ENCODE measurements at places on chromosomes 7 and 10.

DNA sequence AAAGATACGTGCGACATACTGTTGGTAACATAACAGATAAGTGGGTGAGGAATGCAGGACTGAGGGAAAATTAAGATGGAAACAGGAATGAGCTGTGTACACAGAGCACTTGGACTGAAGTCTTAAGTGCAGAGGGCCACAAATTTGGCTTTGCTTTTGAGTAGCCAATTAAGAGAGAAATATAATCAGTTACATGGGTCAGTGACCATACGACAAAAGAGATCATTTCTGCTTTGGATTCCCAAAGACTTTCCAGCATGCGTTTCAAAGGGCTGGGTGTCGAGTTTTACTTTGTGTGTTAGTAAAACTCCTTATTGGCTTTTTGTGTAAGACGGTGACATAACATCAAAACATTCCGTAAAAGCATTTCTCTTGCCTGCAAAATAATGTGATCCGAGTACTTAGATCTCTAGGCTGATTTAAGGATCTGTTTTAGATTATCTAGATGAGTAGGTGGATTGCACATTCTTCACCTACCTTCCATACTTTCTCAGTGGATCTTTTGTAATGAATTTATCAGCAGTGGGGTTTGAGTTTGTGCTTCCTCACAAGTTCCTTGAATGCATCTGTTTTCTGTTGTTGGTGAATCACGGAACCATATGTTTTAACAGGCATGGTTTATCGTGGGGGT lies 7.5 kb downstream of the RABGEF1 start:
- DNase-seq, result no peak

DNA sequence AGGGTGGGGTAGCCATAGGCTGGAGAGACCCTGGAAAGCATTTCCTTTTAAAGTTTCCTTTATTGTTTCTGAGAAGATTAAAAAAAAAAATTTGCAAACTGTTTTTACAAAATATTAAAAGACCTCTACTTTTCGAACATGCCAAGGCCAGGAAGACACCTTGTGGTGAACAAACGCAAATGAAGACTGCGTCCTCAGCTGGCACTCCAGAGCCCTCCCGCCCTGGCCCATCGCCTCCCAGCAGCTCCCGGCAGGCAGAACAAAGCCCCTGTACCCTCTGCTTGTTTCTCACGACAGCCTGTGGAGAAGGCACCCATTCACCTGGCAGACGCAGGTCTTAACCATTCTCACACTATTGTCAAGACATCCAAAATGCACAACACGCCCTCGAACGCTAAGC lies 56.4 kb downstream of the ESYT2 start:
- peak; percentile 10 for DNase-seq

GRCh38 chr10:13349463-13350274 lies 1.6 kb upstream of the SEPHS1 start:
- DNase-seq, result peak; percentile 78

DNA sequence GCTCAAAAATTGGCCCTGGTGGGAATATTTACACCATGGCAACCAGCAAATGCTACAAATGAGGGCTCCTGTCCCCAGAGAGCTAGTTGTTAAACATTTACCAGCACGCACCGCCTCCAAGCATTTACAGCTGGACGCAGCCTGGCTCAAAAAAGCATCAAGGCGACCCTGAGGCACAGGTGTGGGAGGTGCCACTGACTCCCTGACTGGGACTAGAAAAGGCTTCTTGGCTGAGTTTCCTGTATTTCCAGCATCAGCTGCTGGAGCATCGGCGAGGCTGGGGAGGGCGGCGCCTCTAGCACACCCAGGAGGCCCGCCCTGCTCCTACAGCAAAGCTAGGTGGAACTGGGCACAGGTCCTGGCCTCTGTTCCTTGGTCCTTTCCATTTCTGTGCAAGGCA lies 43.5 kb upstream of the ZRANB1 start:
- no peak for DNase-seq

DNA sequence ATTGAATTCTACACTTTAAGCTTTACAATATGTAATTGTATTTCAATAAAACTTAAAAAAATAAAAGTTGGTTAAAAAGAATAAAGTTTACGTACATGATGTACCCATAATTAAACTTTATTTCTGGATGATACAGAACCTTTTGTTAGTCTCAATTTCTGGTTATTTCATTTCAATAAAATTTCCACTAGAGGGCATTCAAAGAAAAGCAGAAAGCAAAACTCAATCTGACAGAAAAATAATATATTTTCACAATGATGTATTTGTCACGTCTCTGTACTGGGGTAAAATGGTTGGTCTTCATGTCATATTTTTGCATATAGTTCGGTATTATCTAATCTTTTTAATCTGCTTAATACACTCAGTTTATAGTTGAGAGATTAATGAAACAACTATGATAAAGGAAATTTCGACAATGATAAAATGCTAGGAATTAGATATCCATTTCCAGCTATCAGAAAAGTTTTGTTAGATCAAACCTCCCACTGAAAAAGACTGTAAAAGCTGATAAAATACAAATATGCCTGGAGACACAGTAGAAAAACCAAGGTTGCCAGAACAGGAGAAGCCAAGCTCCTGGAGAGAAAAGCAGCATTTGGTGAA lies 27.4 kb downstream of the ASZ1 start:
- peak; percentile 24 for DNase-seq

DNA sequence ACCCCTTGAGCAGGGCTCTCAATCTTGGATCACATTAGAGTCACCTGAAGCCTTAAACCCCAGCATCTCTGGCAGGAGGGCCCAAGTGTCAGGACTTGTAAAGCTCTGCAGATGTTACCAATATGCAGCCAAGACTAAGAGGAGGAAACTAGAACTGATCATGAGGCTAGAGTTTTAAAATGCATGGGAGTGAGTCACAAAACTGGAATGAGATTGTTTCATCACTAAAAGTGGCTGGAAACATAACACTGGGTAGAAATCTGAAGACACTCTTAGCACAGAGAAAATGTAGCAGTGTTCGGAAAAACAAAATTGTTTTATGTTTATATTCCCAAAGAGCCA lies 63.3 kb upstream of the GHITM start:
- no peak for DNase-seq

DNA sequence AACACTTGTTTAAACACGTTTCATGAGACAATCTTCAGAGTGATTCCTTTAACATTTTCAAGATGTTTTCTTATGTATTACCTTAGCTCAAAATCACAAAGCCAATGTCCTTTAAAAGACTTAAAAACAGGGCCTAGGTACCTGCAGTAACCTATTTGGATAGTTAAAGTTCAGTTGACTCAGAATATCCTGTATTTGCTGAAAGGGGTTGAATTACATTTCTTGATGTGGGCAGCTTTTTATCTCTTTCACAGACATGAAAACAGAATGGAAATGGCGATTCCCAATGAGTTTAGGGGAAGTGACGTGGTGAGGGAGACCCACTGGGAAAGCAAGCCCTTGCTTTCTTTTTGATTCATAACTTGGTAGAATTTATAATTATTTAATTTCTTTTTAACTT lies 324.4 kb upstream of the AOAH start:
- no peak for DNase-seq

DNA sequence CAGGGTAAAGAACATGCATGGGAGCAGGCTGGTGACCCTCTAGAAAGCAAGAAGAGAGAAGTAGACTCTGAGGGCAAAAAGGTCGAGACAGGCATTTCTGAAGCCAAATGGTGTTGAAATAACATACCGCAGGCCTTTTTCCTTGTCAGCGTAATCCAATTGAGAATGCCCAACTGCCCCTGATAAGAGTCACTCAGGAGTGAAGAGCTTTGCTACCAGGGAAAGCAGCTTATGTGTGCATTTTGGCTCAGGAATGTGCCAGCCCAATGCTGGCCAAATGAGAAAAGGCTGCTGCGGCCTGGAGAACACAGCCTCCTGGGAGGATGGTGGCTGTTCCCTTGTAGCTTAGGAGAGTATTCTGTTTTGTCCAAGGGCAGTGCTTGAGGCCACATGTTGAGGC lies 61.4 kb upstream of the NFKB2 start:
- DNase-seq, result peak; percentile 18

DNA sequence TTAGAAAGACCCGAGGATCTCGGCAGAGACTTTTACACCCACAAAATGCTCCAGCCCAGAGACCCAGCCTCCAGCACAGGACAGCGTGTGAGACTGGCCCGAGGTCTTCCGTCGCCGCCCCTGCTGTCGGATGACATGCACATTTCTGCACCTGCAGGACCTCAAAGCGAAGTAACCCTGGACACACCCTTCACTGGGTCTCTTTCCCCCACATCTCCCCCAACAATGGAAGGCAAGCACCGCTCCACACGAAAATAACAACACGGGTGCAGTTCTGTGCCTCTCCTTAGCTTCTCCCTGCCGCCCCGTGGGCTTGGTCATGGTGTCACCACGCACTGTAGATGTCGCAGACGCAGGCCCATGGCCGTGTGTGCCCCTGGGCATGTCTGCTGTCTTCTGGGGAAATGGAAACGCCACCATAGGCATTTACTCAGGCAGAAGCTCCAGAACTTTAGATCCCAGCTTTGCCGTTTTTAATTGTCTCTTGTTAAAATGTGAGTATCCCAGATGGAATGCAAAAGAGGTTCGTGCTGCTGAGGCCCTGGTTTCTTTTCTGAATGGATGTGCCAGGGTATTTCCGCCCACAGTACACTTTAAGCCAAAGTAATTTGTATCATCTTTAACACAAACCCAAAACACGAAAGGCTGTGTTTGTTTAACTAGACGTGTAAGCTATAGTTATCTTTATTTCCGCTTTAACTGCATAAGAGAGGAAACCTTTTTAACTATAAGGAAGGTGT lies 237.9 kb downstream of the MGMT start:
- DNase-seq, result no peak

GRCh38 chr7:150860291-150860977 lies 8.1 kb downstream of the AOC1 start:
- DNase-seq, result no peak

- DNase-seq, result no peak
Measured at GRCh38 chr10:59177031-59177797, 771 bp downstream of the PHYHIPL start.

- no peak for DNase-seq
Measured at GRCh38 chr10:86163522-86164173, 202.9 kb downstream of the GRID1 start.

- peak; percentile 74 for DNase-seq
Measured at GRCh38 chr7:5997210-5997808, 11.5 kb downstream of the PMS2 start.

- peak; percentile 84 for DNase-seq
Measured at GRCh38 chr10:119784340-119785067, 58.7 kb downstream of the INPP5F start.

DNA sequence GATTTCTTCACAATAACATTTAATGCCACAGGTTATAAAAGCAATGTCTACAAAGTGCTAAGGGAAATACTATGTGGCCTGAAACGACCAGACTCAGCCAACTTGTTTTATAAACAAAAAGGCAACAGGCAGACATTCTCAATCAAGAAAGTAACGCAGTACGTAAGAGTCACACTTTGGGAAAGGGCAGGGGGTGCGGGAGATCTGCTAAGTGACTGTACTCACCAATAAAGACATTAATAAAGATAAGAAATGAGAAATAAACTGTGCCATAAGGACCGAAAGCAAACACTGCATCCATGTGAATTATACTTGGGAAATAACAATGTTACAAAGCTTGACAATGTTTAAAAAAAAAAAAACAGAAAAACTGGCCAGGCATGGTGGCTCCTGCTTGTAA lies 25.5 kb downstream of the NSUN6 start:
- no peak for DNase-seq

- no peak for DNase-seq
Measured at GRCh38 chr10:33412241-33412640, 77.8 kb upstream of the NRP1 start.

GRCh38 chr7:19442016-19442785 lies 266.6 kb downstream of the POLR1F start:
- DNase-seq, result peak; percentile 53

- no peak for DNase-seq
Measured at GRCh38 chr10:59753267-59753666, at the start of gene MRLN. TSS of gene MRLN (minus strand) at chr10:59753455.

DNA sequence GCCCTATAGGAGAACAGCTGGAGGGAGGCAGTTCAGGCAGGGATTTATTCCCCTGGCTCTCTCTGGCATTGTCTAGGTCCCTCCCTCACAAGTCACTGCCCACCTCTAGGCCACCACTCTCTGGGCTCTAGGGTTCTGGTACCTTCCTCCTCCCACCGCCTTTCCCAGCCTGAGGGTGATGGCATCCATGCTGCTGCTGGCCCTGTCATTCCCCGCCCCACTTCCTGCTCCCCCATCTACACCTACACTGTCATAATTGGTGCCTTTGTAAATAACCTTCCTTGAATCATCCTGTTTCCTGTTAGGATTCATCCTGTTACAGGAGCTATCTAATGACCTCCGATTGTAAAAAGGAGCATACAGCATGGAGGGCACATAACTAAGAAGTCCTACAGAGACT lies 303.3 kb upstream of the COBL start:
- DNase-seq, result no peak

DNA sequence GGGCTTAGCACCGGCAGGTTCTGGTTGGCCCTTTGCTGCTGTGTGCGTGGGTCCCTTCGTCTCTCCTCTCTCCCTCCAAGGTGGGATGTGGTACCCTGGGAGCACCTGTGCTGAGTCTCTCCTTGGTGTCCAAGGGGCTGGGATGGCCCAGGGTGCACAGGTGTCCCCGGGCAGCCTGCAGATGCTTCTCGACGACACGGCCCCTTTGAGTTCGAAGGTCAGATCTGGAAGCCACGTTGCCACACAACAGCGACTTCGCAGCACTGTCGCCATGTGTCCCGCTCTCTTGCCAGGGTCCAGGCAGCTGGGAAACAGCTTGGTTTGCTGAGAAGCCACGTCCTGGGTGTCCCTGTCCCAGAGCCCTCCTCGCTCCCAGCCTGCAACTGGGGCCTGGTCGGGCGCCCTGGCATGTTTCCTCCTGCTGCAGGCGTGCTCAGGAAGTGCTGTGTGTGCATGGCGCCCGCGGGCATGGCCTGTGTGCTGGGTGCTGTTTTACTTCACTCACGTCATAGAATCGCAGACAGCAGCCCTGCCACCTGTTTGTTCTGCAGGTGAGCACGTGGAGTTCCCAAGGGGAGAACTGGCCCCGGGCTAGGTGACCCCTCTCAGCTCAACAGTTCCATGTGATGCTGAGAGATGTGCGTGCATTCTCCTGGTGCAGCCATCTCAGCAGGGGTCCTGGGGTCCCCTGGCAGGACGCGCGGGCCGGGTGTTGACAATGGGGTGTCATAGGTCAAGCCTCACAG lies 70.9 kb downstream of the DNAJB6 start:
- DNase-seq, result no peak

DNA sequence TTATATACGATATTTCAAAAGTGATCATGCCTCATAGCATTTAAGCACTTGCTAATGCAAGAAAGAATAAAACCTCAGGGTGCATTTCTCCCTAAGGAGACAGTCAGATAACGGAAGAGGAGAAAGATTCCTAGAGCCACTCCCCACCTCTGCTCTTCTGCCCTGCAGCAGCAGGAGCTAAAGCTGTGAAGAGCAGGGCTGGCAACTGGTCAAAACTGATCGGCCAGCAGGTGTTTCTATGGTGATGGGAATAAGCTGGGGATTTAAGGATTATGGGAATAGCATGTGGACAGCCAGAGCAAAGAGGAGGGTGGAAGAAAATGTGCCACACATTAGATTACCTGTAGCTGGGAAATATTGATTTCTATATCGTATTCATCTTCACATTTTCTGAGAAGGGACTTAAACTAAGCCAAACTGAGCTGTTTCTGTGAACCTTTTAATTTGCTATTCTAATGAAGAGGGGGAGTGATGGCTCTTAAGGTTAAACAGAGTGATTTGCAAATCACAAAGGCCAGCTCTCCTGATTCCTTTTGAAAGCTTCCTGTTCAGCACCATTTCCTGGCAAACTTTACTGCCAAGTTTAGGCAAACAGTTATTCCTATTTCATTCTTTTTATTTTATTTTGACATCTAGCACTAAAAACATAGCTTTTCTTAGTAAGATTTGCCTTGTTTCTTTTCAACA lies 268.9 kb upstream of the PFKP start:
- no peak for DNase-seq
